ENCODE measurements at places on chromosomes 3 and 15. TPM values are rescaled to one million over a fixed set of nuclear protein-coding genes. Genes with fewer than 3 reads are reported as not detected.

DNA sequence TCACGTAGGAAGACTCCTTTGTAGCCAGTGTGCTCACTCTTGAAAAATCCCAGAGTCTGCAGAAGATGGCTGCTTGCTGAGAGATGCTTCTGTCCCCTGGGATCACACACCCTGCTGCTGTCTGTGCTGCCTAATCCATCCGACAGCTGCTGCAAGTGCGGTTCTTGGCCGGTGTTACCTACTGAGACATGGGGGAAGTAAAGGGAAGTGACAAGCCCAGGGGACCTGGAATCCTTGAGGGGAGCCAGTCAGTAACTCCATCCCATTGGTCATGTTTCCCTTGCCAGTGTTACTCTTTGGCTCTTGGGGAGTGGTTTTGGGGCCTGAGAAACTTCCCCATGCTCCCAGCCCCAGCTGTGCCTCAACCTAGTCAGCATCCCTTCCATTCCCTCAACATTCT is 8.3 kb upstream of the CPNE9 start:
- no peaks in the 10 kb centered on the region for H3K4me1 ChIP-seq
- no peak overlapping the region for H3K4me3 ChIP-seq
- DNase-seq = no peak
- H3K27me3 ChIP-seq = no peaks in the 10 kb centered on the region
- H3K27ac ChIP-seq = no peak overlapping the region
- H3K36me3 ChIP-seq = peaks cover 83% of the 10 kb centered on the region

- H3K4me1 ChIP-seq = no peaks in the 10 kb centered on the region
- no peaks in the 10 kb centered on the region for H3K36me3 ChIP-seq
- H3K4me3 ChIP-seq = no peak within 1 kb of the TSS
- H3K27me3 ChIP-seq = peaks cover 6% of the 10 kb centered on the region
These were observed at the start of gene RTP1 for GRCh38 chr3:187197335-187197649. Gene RTP1, plus strand, starts transcription at chr3:187197486. Its CDS starts 30 bp downstream, at chr3:187197516.

Gene SLC12A8
- polyA plus RNA-seq = not detected

Gene TTLL13
- 0.64 TPM for polyA plus RNA-seq

Gene WDR76
- 12.4 TPM for polyA plus RNA-seq

DNA sequence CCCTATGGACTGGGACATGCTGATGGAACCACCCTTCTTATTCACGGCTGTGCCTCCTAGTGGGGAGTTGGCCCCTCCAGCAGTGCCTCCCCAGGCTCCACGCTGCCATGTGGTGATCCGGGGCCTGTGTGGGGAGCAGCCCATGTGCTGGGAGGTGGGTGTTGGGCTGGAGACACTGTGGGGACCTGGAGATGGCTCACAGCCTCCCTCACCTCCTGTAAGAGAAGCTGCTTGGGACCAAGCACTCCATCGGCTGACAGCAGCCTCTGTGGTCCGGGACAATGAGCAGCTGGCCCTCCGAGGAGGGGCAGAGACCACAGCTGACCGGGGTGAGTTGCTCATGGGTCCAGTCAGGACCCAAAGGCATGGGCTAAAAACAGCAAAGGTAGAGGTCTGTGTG is 9.1 kb downstream of the ALG3 start:
- H3K4me1 ChIP-seq = no peaks in the 10 kb centered on the region
- H3K27me3 ChIP-seq = no peaks in the 10 kb centered on the region
- H3K4me3 ChIP-seq = no peak overlapping the region

Gene KCNH8
- 0.17 TPM for polyA plus RNA-seq

Gene TMCO5A
- polyA plus RNA-seq = not detected

DNA sequence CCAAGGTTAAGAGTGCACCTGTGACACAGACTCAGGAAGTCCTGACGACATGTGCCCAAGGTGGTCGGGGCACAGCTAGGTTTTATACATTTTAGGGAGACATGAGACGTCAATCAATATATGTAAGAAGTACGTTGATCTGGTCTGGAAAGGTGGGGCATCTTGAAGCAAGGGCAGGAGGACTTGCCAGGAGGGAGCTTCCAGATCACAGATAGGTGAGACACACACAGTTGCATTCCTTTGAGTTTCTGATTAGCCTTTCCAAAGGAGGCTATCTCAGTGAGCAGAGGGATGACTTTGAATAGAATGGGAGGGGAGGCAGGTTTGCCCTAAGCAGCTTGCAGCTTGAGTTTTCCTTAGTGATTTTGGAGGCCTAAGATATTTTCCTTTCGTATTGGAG is 257.4 kb downstream of the CGGBP1 start:
- no peak overlapping the region for H3K4me3 ChIP-seq
- H3K36me3 ChIP-seq = no peaks in the 10 kb centered on the region

- no peaks in the 10 kb centered on the region for H3K27me3 ChIP-seq
- no peaks in the 10 kb centered on the region for H3K36me3 ChIP-seq
- DNase-seq = no peak
- no peaks in the 10 kb centered on the region for H3K4me1 ChIP-seq
- H3K4me3 ChIP-seq = no peak overlapping the region
These were observed 9.0 kb downstream of the PIF1 start for GRCh38 chr15:64816452-64816851.

GRCh38 chr15:45386974-45387373 is 8.6 kb upstream of the GATM start:
- H3K27ac ChIP-seq = no peak overlapping the region
- H3K4me3 ChIP-seq = no peak overlapping the region
- H3K27me3 ChIP-seq = peaks cover 23% of the 10 kb centered on the region
- H3K4me1 ChIP-seq = no peaks in the 10 kb centered on the region
- H3K36me3 ChIP-seq = no peaks in the 10 kb centered on the region

GRCh38 chr3:56879436-56880215 is 77.9 kb upstream of the ARHGEF3 start:
- no peak overlapping the region for H3K4me3 ChIP-seq
- no peak for DNase-seq
- peaks cover 21% of the 10 kb centered on the region for H3K4me1 ChIP-seq

Gene LYZL4
- not detected for polyA plus RNA-seq

- H3K4me3 ChIP-seq = no peak overlapping the region
- H3K27ac ChIP-seq = no peak overlapping the region
- no peak for DNase-seq
These were observed 185.4 kb upstream of the EPHA3 start for GRCh38 chr3:88921986-88922385.

GRCh38 chr15:40072216-40072990 is 33.4 kb upstream of the SRP14 start:
- H3K36me3 ChIP-seq = no peaks in the 10 kb centered on the region
- H3K4me3 ChIP-seq = no peak overlapping the region
- no peak for DNase-seq
- no peaks in the 10 kb centered on the region for H3K4me1 ChIP-seq

Gene FILIP1L
- not detected for polyA plus RNA-seq

GRCh38 chr3:135792174-135792573 is 173.4 kb upstream of the PPP2R3A start:
- no peaks in the 10 kb centered on the region for H3K4me1 ChIP-seq
- H3K36me3 ChIP-seq = no peaks in the 10 kb centered on the region

DNA sequence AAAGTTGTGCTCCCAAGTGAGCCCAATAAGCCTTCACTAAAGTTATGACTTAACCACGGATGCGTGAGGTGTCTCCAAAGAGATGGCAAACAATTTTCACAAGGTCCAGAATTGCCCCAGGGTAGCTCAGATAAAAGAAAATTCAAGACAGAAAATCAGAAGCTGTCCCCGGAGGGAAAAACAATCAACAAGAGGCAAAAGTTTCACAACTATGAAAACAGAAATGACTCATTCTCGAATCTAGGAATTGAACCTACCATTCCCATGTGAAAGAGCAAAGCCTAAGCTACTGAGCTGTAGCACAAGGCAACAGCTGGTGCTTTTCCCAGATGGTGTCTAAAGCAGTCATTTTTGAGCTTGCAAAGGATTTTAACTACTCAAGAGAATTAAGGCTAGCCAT is 33.5 kb upstream of the MKRN3 start:
- H3K4me1 ChIP-seq = no peaks in the 10 kb centered on the region
- DNase-seq = no peak
- no peaks in the 10 kb centered on the region for H3K36me3 ChIP-seq
- H3K27me3 ChIP-seq = no peaks in the 10 kb centered on the region
- no peak overlapping the region for H3K27ac ChIP-seq

- no peak overlapping the region for H3K27ac ChIP-seq
- no peaks in the 10 kb centered on the region for H3K36me3 ChIP-seq
- no peaks in the 10 kb centered on the region for H3K4me1 ChIP-seq
- no peak for DNase-seq
These were observed 19.2 kb upstream of the UBE2Q2 start for GRCh38 chr15:75823860-75824613.

- no peak within 1 kb of the TSS for H3K27ac ChIP-seq
- peaks cover 4% of the 10 kb centered on the region for H3K27me3 ChIP-seq
- DNase-seq = no peak
These were observed at the start of gene FGF12 for GRCh38 chr3:192727032-192727847. Gene FGF12, minus strand, starts transcription at chr3:192727541.

DNA sequence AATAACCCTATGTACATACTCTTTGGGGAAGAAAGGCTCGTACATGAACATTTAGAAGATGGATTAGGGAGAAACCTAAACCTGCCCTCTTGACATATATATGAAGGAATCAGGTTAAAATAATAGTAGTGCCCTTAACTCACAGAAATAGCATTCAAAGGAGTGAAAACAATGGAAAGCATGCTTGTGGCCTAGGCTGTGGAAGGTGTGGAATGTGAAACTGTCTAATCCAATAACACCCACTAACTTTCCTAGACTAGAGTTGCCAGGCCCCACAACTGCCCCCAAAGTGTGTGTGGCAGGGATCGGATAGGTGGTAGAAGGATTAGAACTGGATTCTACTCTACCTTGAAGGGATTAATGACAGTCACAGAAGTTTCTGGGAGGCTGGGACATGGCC is 317.4 kb upstream of the LRRFIP2 start:
- no peak overlapping the region for H3K4me3 ChIP-seq
- no peak for DNase-seq
- no peaks in the 10 kb centered on the region for H3K36me3 ChIP-seq
- H3K27ac ChIP-seq = no peak overlapping the region
- no peaks in the 10 kb centered on the region for H3K4me1 ChIP-seq

DNA sequence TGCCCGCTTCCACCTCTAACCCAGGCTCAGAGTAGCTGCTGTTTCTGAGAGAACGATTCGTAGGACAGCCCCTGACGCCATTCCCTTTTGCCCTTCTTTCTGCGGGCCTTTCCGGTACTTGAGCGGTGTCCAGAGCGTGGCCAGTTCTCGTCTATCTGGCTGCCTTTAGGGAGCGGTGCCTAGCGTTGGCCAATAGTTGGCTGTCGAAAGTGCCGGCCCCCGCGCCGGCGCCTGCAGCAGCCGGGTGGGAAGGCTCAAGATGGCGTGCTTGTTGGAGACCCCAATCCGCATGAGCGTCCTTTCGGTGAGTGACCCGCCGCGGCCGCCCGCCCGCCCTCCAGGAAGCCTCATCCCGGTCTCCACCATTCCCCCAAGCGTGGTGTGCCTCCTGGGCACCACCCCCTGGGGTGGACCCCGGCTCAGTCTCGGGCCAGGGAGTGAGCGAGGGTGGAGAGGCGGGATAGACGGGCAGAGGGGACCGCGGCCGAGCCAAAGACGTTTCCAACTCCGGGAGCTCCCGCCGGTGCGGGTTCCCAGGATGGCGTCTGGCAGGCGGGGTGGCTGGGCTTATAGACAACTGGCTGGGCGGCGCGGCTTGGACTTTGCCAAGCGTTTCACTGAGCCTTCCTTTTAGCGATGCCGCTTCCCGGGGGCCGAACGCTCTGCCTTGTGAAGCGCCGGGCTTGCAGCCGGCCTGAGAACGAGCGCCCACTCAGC is at the start of gene ARMC8:
Gene ARMC8, plus strand, starts transcription at position 6 of the 717 bp plus-strand sequence. Its CDS starts 254 bp downstream, at position 260.
- no peak for DNase-seq
- peaks cover 4% of the 10 kb centered on the region for H3K36me3 ChIP-seq
- no peaks in the 10 kb centered on the region for H3K27me3 ChIP-seq
- H3K4me1 ChIP-seq = peaks cover 28% of the 10 kb centered on the region

GRCh38 chr3:143103652-143104051 is 15.9 kb upstream of the CHST2 start:
- no peaks in the 10 kb centered on the region for H3K36me3 ChIP-seq
- H3K27ac ChIP-seq = no peak overlapping the region
- peaks cover 4% of the 10 kb centered on the region for H3K27me3 ChIP-seq
- H3K4me3 ChIP-seq = no peak overlapping the region
- no peaks in the 10 kb centered on the region for H3K4me1 ChIP-seq

- peaks cover 26% of the 10 kb centered on the region for H3K27me3 ChIP-seq
- no peak for DNase-seq
- H3K27ac ChIP-seq = no peak overlapping the region
- H3K4me1 ChIP-seq = peaks cover 14% of the 10 kb centered on the region
- H3K36me3 ChIP-seq = no peaks in the 10 kb centered on the region
These were observed 1.2 kb upstream of the LARS2 start for GRCh38 chr3:45387171-45387570.

DNA sequence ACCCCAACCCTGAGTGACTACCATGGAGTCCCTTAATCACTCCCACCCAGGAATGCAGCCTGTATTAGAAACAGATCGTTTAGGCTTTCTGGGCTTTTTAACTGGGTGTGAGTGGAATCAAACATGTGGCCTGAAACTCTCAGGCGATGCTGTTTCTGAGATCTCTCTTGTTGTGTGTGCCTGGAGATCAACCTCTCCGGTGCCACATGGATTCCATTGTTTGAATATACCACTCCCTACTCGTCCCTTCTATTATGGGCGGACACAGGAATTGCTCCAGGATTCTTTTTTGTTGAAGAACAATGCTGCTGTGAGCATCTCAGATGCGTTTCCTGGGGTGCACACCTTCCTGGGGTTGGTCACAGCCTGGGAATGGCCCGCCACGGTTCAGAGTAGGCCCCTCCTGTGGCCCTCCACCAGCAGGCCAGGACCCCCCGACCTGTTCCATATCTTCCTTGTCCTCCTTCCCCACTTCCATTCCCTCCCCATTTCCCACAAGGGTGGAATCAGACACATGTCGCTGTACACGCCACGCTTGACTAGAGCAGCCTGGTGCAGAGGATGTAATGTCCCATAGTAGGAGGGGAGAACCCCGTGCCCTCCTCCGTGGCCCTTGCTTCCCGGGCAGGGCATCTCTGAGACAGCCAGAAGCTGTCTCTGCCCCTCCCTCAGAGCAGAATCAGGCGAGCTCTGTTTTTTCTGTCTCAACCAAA is 36.4 kb upstream of the PRR23E start:
- no peak overlapping the region for H3K4me3 ChIP-seq
- H3K27me3 ChIP-seq = no peaks in the 10 kb centered on the region
- no peak overlapping the region for H3K27ac ChIP-seq
- H3K36me3 ChIP-seq = no peaks in the 10 kb centered on the region
- no peaks in the 10 kb centered on the region for H3K4me1 ChIP-seq

Gene ZNF620
- 3.8 TPM for polyA plus RNA-seq

Gene SLC22A13
- polyA plus RNA-seq = 0.40 TPM

Gene ALG1L2
- not detected for polyA plus RNA-seq

GRCh38 chr3:118991775-118992174 is 42.9 kb downstream of the IGSF11 start:
- H3K27me3 ChIP-seq = no peaks in the 10 kb centered on the region
- H3K4me3 ChIP-seq = no peak overlapping the region
- no peaks in the 10 kb centered on the region for H3K36me3 ChIP-seq
- H3K4me1 ChIP-seq = no peaks in the 10 kb centered on the region
- no peak overlapping the region for H3K27ac ChIP-seq
